Activated CD8-positive, alpha-beta memory T cell treated with anti-CD3 and anti-CD28 coated beads for 1 hour (primary cell): ENCODE measurements at places on chromosomes 7 and 10.

DNA sequence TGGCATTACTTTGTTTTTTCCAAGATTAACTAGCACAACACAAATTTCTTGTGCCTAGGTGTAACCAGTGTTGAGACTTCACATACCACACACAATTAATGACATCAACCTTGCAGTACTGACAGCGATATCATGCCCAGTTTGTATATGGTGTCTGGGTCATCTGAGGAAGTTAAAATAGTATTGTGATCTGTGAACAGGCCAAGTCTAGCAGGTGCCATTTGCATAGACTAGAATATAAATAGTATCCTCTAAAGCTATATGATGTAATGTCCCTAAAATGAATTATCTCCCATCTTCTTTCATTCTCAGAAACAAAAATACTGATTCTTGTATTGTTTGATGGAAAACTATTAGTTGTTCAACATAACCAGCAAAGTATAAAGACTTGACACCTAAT lies 175.8 kb upstream of the KAT6B start:
- no peak for DNase-seq

DNA sequence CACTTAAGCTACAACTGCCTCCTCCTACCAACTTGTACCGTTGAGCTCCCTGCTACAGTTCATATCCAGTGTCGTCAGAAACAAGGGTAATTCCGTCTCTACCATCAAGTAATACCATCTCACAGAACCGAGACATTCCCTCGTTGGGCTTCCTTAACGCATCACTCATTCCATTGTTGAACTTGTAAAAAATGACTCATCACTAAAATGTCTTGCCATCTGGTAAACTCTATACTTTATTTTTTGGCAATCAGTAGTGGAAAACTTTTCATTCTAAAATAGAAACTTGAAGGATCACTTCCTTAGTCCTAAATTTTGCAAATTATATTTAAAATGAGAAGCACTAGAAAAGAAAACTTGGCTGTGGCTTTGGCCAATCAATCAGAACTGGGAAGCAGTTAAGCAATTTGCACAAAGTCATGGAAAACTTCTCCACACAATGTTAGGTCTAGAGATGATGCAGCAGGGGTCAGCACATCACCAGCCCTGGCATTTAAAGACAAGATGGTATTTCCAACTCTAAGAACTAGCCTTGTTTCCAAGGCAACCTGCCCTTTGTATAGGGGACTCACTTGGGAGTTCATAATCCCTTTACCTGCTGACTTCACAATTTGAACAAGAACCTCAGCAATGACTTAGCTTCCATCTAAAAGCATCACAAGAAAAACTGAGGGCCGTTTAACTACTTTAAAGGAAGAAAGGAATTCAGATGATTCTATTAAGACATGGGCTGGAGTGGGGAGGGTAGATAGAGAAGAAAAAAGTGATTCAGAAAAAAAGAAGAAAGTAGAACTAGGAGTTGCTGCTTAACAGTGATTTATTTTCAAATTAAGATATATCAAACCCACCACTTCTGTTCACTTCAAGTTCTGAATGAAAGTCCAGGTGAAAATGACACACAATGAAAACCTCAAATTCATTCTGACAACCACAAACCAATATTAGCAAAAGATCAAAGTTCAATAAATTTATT lies 288.1 kb downstream of the PARD3 start:
- no peak for DNase-seq

DNA sequence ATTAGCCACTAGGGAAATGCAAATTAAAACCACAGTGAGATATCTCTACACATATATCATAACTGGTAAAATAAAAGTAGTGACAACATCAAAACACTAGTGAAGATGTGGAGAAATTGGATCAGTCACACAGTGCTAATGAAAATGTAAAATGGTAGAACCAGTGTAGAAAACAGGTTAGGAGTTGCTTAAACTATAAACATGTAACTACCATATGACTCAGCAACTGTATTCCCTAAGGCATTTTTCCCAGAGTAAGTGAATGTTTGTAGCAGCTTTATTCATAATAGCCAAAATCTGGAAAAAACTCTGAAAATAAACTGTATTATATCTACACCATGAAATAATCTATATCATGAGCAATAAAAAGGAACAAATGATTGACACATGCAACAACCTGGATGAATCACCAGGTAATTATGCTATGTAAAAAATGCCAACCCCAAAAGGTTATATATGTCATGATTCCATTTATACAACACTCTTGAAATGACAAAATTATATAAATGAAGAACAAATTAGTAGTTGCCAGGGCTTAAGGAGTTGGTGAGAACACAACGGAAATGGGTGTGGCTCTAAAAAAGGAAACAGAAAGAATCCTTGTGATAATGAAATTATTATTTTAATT lies 22.8 kb downstream of the SLC25A40 start:
- no peak for DNase-seq

DNA sequence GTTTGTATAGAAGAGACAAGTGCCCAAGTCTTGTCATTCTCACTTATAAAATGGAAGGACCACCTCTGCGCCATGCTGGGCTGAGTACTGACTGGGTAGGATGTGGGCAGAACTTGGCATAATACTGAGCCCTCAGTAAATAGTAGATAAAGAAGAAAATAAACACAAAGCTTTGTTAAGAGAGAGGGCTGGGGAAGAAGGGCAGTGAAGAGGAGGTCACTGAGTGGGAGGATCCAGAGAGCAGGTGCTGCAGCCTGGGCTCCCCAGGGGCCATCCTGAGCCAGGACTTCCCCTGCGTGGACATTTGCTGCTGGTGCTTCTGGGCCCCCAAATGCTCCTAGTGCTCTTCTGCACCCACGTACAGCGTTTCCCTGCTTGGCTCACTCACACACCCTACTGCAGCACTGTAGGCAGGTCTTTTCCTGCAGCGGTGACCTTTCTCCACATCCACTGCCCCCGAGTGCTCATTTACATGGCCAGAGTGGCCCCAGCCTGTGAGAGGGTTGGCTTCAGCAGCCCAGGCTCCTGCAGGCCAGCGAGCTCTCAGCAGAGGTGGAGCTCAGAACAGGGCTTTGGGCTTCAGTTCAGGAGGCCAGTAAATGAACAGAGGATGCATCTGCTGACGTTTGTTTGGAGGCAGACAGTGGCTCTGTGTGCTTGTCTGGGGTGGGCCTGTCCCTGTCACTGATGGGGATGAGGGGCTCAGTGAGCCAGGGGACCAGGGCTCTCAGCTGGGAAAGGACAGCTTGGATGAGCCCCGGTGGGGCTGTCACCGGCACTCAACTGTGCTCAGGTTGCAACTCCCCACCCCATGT lies 164.6 kb downstream of the ADARB2 start:
- no peak for DNase-seq

DNA sequence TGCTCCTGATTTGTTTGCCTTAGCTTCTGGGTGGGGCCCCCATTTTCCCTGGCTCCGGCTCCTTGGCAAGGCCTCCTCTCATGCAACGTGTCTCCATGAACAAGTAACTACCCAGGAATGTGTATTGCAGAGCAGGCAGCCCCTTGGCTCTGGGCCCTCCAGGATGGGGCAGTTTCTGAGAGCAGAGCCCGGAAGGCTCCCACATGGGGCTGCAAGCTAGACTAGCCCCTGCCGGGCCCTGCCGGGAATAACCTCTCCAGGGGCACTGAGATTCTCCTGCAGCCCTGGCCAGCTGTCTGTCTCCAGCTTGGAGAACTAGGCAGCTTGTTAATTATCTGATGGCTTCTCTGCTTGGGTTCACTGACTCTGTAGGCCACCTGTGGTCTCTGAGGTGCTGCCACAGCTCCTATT lies 184.0 kb upstream of the INHBA start:
- DNase-seq: no peak

DNA sequence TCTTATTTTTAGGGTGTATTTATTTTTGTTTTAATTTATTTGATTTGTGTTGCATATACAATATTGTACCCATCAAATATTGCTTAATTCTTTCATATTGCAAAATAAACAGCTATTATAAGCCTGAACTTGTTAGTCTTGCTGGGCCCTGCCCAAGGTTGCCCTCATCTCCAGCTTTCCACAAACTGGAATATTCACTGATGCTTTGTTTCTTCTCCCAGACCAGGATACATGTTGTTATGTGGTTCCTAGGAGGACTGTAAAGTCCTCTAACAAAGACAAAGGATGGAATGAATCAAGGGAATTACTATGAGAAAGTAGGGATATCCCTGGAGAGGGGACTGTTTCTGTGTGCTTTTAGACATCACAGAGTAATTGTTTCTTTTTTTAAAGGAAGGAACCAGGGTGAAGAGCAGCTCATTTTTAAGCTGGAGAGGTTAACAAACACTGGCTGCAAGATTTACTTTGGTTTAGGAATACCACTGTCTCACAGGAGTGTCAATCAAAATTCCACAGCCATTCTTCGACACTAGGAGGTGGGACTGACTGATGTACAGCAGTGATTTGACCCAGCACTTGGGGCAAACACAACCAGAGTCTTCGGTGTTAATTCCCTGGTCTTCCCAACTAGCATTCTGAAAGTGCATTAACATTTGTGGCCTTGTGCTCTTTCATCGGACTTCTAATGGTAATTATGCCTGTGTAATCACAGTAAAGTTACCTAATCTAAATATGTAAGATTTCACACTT lies 14.8 kb upstream of the CD36 start:
- no peak for DNase-seq

DNA sequence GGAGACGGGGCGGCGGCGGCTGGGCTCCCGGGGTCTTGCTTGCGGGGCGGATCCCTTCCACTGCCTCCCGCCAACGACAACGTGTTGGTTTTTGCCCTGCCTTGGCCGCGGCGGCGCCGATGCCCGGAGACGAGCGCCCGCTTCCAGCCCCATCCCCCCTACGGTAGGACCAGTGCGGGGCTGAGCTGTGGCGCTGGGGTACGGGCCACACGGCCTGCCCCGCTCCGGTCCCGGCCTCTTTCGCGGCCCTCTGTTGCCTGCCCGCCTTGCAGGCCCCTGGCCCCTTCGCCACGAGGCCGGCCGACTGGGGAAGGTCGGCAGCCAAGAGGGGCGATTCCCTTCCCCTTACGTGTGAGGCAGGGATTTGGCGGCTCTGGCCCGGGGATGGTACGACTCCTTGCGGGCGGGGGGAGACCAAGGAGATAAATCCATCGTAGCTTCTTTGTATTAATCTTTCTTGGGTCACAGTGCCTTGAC lies 488 bp downstream of the EIF4H start:
- DNase-seq: no peak

DNA sequence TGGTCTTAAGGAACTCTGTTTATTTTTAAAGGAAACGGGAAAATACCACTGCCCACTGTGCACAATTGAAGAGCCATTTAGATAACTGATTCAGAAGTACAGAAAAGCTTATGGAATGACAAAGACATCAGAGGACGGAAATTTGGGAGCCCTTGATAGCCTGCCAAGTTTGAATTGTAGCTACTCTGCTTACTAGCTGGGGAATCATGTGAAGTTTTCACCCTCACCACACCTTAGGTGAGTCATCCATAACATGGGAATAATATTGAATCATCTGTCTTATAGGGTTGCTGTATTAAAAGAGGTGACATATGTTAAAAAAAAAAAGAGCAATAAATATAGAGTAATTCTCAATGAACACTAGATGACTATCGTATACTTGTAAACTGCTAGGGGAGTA lies 1104.2 kb downstream of the GATA3 start:
- DNase-seq: no peak

GRCh38 chr7:2597273-2597640 lies 34.5 kb upstream of the TTYH3 start:
- DNase-seq: no peak

- no peak for DNase-seq
Observed at GRCh38 chr7:8564281-8564680, 130.9 kb downstream of the NXPH1 start.

DNA sequence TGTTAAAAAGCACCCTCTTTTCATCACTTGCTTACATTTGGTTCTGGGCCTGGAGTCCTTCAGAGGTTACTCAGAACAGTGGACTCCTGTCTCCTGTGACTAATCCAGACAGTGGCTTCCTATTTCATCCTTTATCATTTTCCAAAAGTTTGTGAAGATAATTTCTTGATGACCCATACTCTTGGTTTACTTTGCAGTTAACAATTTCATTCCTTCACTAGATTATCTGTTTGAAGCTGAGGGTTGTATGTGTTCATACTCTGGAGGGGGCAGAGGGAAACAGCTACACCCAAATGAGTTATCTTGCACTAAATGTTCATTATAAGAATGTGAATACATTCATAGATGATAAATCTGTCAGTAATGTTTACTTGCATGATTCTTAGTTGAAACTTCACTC lies 124.7 kb downstream of the ZNF248 start:
- DNase-seq: no peak

DNA sequence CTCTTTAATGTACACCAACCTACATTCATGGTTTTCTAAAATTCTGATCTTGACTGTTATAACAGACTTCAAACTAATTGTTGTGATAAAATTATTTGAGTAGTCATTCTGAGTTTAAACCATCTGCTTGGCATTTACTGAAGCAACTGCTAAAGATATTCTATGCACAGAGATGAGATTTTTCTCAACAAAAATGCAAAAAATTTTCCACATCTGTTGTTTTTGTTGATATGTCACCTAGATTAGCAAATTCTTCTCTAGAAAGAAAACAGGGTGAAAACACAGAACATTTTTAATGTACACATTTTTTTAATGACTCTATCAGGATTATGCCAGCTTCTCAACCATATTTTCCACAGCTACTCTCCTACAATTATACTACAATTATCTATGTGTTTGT lies 42.7 kb downstream of the ARHGAP12 start:
- DNase-seq: no peak

DNA sequence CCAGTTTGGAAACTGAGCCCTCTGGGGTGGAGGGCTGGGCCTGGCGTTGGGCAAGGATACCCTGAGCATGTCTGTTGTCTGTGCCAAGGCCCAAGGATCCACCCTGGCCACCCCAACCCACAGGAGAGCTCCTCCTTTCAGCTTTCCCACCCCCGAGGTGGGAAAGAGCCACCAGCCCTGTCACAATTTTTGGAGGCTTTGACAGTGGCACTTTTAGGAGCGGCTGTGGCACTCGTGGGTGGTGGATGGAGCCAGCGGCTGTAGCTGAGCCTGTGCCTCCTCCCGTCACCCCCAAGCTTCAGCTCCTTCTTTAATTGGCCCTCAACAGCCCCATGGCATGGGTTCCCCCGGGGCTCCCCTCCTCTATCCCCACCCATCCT lies 18.2 kb upstream of the ZNF862 start:
- DNase-seq: no peak

- DNase-seq: no peak
Observed at GRCh38 chr10:108112218-108112617, 947.7 kb upstream of the SORCS1 start.

GRCh38 chr7:123367484-123368122 lies 166.8 kb downstream of the IQUB start:
- no peak for DNase-seq

DNA sequence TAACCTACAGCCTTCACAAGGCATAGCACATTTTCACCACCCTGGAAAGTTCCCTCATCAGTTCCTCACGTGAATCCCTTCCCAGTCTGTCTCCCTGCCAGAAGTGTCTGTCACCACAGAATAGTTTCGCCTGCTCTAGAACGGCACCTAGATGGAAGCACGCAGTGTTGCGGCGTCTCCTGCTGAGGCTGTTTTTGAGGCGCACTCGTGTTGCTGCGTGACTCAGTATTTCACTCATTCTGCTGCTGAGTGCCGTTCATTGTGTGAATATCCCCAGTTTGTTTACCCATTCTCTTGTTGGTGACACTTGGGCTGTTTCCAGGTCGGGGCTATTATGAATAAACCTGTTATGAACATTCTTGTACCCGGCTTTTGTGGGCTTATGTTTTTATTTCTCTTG lies 12.8 kb downstream of the NOS3 start:
- DNase-seq: no peak

GRCh38 chr10:56633876-56634452 lies 272.9 kb upstream of the ZWINT start:
- DNase-seq: no peak

- DNase-seq: no peak
Observed at GRCh38 chr7:47638679-47639315, 56.9 kb upstream of the TNS3 start.

- DNase-seq: no peak
Observed at GRCh38 chr10:110447886-110448285, 49.8 kb upstream of the DUSP5 start.
